Endothelial cell (in vitro differentiated cells): ENCODE measurements at places on chromosomes 6 and 20. TPM values are rescaled to one million over a fixed set of nuclear protein-coding genes. Genes with fewer than 3 reads are reported as not detected.

The ETV7 gene
- not detected for total RNA-seq

The KCNK15 gene
- total RNA-seq: not detected

The GFRA4 gene
- not detected for total RNA-seq

The PFDN6 gene
- total RNA-seq: 33.3 TPM

DNA sequence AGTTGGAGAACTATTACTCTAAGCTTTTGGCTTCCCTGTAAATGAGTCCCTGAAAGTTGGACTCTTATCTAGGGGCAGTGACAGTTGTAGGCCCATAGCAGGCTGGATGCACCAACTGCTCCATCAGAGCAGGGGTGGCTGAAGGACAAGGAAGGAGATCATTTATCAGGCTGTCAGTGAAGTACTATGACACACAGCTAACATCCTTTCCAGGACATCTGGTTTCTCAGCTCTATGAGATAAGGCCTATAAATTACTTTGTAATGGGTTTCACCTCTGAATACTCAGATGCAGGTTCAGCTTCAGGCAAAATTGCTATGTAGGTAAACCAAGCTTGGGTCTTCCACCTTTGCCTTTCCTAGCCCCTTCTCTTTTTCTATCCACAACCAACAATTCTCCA, 468.5 kb downstream of the KIF16B start:
- no peak overlapping the region for H3K4me3 ChIP-seq
- no peaks in the 10 kb centered on the region for H3K4me1 ChIP-seq
- no peak for DNase-seq
- no peaks in the 10 kb centered on the region for H3K27me3 ChIP-seq
- no peak overlapping the region for H3K27ac ChIP-seq

The CPXM1 gene
- 139 TPM for total RNA-seq

DNA sequence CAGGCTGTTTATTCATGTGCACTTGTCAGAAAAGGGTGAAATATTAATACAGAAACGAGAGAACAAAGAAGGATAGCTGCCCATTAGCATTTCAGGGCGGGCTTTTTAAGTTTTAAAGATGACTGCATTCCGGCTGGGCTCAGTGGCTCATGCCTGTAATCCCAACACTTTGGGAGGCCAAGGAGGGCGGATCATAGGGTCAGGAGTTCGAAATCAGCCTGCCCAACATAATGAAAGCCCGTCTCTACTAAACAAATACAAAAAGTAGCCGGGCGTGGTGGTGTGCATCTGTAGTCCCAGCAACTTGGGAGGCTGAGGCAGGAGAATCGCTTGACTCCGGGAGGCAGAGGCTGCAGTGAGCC, 130.5 kb downstream of the HFE start:
- no peak overlapping the region for H3K27ac ChIP-seq
- no peak for DNase-seq
- H3K36me3 ChIP-seq: no peaks in the 10 kb centered on the region

- no peak overlapping the region for H3K27ac ChIP-seq
- H3K36me3 ChIP-seq: no peaks in the 10 kb centered on the region
- H3K27me3 ChIP-seq: no peaks in the 10 kb centered on the region
- no peaks in the 10 kb centered on the region for H3K4me1 ChIP-seq
Observed at GRCh38 chr6:98131290-98131990, 702.9 kb upstream of the POU3F2 start.

- no peak for DNase-seq
- peaks cover 8% of the 10 kb centered on the region for H3K4me1 ChIP-seq
- no peak overlapping the region for H3K4me3 ChIP-seq
- no peaks in the 10 kb centered on the region for H3K36me3 ChIP-seq
Observed at GRCh38 chr6:47343600-47343999, 33.9 kb upstream of the TNFRSF21 start.

The MYL9 gene
- total RNA-seq: 128 TPM

DNA sequence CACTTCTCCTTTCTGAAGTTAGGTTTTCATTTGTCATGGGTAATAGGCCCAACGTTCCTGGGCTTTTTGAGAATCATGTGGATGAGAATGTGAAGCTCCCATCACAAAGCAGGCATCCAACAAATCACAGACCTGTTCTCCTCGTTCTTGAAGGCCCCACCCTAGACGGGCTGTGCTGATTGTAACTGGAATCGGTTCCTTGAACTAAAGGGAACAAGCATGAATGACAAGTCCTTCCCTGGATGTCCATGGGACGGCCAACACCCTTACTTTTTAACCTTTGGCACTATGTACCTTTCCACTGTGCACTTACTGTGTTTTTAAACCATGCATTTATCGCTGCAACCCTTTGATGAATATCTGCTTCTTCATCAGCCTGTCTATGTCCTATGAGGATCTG, 438.2 kb downstream of the CD83 start:
- no peak overlapping the region for H3K27ac ChIP-seq
- H3K4me1 ChIP-seq: no peaks in the 10 kb centered on the region
- no peaks in the 10 kb centered on the region for H3K36me3 ChIP-seq
- no peak overlapping the region for H3K4me3 ChIP-seq
- DNase-seq: no peak
- no peaks in the 10 kb centered on the region for H3K27me3 ChIP-seq

DNA sequence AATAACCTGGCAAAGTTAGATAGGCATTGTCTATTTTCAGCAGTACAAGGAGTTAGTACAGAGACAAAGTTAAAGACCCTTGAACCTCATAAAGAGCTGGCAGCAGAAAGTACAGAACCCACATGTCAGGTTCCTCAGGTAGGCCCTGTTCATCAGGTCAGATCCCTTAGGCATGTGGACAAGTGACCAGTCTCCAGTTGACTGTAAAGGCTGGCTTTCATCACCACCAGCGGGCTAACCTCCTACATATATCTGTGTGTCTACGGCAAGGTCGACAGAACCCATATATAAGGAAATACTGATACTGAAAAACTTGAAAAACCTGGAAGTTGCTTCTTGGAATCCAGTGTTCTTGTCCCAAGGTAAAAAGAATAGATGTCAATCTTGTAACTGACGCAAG, 223.1 kb upstream of the SGK1 start:
- H3K36me3 ChIP-seq: no peaks in the 10 kb centered on the region
- DNase-seq: no peak
- no peak overlapping the region for H3K27ac ChIP-seq
- no peak overlapping the region for H3K4me3 ChIP-seq
- peaks cover 9% of the 10 kb centered on the region for H3K4me1 ChIP-seq
- H3K27me3 ChIP-seq: no peaks in the 10 kb centered on the region

The CALHM4 gene
- total RNA-seq: not detected

The RAET1L gene
- total RNA-seq: not detected

The EYA2 gene
- not detected for total RNA-seq

The APCDD1L gene
- total RNA-seq: not detected

The PRR18 gene
- 1.1 TPM for total RNA-seq

DNA sequence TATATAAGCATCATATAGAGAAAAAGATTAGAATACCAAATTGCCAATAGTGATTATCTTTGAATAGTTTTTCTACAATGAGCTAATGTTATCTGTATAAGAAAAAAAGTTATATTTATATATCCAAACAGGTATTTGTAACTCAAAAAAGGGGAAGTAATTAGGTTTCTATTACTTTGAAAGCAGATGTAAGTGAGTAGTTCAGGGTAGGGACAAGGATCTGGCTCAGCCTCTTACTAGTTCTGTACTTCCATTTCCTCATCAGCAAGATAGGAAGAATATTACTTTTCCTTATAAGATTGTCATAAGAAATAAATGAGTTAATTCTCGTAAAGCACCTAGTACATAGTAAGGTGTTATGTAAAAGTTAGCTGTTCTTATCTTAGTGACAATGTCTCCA, 32.2 kb downstream of the AHI1 start:
- H3K27me3 ChIP-seq: no peaks in the 10 kb centered on the region
- H3K27ac ChIP-seq: no peak overlapping the region
- no peak for DNase-seq
- no peaks in the 10 kb centered on the region for H3K36me3 ChIP-seq
- H3K4me3 ChIP-seq: no peak overlapping the region

The MLIP gene
- total RNA-seq: not detected

DNA sequence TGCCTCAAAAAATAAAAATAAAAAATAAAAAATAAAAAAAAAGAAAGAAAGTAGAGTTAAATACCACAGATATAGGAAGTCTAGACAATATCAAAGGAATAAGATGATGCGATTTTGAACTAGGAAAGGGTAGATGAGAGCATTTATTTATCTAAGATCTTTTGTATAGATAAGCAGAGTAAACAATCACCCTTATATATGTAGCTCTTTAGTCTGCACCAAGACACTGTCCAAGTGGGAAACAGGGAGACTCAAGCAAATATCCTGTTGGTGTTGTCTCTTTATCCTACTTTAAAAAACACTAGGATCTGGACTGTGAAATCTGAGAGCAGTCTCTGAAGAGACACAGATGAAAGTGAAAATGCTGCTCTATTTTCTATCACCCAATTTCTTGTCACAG, 587.0 kb upstream of the FLRT3 start:
- no peak overlapping the region for H3K4me3 ChIP-seq
- peaks cover 20% of the 10 kb centered on the region for H3K4me1 ChIP-seq
- H3K36me3 ChIP-seq: no peaks in the 10 kb centered on the region
- H3K27me3 ChIP-seq: no peaks in the 10 kb centered on the region
- no peak for DNase-seq

The PARD6B gene
- 7.1 TPM for total RNA-seq
